ENCODE measurements at places on chromosomes 2 and 18.

DNA sequence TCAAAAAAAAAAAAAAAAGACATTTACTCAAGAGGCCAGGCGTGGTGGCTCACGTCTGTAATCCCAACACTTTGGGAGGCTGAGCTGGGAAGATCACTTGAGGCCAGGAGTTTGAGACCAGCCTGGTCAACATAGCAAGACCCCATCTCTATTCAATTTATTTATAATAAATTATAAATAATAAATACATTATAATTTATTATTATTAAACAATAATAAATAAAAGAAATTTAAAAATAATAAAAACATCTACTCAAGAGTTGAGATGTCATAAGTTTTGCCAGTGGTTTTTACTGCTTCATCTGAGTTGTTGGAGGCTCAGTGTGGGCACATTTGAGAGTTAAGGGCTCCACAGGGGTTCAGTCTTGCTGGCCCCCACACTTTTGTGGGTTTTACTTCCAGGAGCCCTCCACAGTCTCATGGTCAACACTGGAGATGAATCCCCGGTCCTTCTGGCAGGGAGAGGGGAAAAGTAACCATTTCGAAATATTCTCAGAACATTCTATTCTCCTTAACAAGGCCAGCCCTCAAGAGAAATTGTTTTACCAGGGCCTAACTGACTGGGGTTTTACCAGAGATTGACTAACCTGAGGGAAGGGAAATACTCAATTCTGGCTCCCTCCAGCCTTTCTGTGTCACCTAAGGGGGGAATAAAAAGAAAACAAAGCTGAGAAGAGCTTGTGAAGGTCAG, 51.6 kb upstream of the NCOA1 start:
- no peak for DNase-seq

GRCh38 chr2:58054264-58054663, 7.7 kb downstream of the VRK2 start:
- no peak for DNase-seq

DNA sequence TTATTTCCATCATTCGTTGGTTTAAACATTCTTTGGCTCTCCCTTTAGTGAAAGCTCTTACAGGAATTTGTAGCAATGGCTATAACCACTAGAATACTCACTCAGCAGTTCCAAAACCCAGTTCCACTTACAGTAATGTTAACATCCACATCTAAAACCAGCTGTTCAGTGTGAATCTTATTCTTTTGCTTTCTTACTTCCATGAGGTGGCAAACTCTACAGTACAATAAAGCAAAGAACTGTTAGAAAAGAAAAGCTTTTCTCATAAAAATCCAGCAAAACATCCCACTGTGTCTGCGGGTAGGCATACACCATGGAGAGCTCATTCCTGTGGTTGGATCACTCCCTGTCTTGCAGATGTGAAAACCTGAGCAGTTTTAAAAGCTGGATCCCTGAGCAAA, 147.1 kb downstream of the ARHGAP28 start:
- no peak for DNase-seq

GRCh38 chr2:63438181-63438580, 150.1 kb downstream of the WDPCP start:
- DNase-seq, result no peak

- no peak for DNase-seq
These were observed 1994.5 kb upstream of the PIK3C3 start for GRCh38 chr18:39960550-39960949.

DNA sequence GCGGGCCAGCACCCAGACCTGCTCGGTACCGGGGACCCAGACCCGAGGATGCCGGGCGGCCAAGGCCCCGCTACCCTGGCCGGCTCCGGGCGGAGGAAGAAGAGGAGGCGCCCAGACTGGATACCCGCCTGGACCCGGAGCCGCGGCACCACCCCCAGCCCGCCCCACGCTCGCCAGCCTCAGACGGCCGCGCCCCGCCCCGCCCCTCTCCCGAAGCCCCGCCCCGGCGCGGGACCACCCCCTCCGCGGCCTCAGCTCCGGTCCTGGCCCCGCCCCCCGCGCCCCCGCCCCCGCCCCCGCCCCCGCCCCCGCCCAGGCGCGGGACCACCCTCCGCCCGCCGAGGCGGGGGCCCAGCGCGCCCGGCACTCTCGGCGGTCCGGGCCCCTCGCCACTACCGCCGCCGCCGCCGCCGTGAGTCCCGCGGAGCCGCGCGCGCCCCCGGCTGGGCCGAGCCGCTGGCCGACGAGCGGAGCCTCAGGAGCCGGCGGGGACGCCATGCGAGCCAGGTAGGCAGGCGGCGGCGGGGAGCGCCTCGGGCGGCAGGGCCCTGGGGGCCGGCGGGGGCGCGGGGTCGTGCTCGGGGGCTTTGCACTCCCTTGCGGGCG, at the start of gene SH3BP4:
TSS of gene SH3BP4 (plus strand) at position 354 of the 606 bp plus-strand sequence. CDS start 82,986 bp downstream, outside the sequence.
- DNase-seq, result peak; percentile 87

- DNase-seq, result no peak
These were observed 8.8 kb downstream of the COLEC11 start for GRCh38 chr2:3603536-3604206.

- DNase-seq, result peak; percentile 78
These were observed 129.7 kb downstream of the MYCN start for GRCh38 chr2:16069933-16070647.

DNA sequence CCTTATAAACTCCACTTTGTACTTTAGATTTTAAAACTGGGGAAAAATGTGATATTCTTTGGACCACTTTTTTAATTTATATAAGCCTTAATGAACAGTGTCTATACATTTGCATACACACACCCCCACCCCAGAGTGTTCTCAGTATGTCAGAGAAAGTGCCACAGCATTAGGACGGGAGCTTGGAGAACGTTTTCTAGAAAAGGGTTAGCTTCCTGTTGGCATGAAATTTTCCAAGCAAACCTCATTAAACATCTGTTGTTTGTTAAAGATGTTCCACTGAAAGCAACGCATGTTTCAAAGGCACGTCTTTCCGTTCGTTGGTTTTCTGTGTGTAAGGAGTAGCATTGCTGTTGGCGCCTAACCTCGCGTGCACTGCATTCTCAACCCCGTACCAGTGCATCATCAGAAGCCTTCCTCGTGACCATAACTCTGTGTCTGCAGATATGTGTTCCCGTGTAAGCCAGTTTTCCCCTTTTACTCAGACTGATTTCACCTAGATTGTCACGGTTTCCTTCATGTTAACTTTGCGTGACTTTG, 228.5 kb downstream of the ALPK2 start:
- DNase-seq, result no peak

DNA sequence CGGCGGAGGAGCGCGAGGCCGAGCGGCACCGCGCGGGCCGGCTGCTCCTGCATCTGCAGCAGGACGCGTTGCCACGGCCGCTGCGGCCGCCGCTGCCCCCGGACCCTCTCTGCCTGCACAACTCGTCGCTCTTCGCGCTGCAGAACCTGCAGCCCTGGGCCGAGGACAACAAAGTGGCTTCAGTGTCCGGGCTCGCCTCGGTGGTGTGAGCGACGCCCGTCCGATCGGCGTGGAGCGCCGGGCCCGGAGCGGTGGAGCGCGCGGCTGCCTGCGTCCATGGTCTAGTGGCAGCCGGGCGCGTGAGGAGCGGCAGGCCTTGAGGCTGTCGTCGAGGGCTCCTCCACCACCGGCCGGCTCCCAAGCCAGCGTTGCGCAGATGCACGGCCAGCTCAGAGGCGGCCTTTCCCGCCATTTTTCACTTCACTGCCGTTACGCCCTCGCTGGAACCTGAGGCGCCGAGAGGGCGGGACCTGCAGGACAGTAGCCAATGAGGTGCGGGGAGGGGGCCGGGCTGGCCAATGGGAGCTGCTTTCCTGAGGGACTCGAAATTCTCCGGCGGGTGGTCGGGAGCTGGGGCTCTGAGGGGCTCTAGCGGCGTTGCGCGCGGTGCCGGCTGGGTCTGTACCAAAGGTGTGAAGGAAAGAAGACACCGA, 1.9 kb downstream of the TLX2 start:
- DNase-seq, result peak; percentile 87

GRCh38 chr18:44853430-44853829, 172.7 kb downstream of the SETBP1 start:
- no peak for DNase-seq

DNA sequence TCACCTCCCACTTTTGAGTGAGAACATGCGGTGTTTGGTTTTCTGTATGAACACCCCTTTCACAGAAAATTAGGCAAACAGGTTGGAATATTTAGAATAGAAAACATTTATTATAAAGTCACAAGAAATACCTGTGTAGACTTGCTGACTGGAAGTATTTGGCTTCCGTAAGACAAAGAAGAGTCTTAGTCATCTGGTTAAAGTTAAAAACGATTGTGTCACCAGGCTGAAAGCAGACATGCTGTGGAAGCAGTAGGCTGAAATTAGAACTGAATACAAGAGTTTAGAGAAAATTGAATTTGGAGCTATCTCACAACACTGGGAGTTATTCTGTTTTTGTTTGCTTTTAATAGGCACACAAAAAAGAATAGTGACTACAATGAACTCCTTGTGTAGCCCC, 16.2 kb upstream of the CLASP1 start:
- no peak for DNase-seq

DNA sequence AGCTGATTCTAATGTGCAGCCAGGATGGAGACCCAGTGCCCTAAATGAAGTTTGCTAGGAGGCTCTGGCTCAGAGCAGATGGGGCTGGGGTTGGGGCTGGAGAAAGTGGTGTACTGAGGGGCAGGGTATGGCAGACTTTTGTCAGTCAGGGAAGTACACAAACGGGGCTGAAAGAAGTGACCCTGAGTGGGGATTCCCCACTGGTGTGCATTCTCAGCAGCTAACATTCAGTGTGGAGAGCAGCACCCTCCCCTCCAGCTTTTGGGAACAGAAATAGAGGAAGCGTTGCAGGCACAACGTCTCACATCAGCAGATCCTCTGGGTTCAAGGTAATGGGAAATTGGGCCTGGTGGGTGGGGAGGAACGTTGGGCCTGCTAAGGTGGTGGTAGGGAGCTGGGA, 89.1 kb upstream of the GCFC2 start:
- DNase-seq, result no peak

DNA sequence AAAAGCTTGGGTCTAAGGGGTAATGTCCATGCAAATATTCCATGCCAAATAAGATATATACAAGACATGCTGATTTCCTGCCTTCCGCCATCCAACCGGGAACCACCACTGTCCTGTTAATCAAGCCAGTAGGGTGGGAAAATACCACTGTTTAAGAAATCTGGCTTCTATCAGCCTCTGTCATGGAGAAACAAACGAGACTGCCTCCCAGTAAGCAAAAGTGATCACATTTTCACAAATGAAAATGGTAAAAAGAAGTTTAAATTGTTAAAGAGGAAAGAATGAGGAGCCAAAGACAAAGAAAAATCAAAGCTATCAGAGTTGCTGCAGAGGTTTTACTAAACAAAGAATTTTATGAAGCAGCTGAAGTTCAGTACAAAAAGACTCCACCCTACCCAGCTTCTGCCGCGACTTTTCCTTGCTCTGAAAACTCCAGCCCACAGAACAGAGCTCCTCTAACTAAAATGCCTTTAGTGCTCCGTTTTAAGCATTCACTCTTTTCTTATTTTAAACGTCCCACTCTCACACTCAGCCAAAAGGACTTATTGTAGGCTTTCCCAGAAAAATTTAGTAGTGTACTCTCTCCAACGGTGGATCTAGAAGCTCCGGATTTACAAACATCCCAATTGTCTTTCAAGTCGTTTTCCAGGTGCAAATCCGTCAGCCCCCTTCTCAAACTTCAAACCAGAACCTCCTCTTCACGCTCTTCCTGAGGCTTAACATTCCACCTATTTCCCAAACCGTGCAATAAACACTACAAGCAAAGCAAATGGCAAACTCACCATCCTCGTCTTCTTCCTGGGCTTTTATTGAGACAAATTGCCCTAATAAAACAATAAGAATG, 613 bp downstream of the COL5A2 start:
- DNase-seq, result no peak

- DNase-seq, result no peak
These were observed 834.4 kb upstream of the SLC39A10 start for GRCh38 chr2:194822657-194823056.

DNA sequence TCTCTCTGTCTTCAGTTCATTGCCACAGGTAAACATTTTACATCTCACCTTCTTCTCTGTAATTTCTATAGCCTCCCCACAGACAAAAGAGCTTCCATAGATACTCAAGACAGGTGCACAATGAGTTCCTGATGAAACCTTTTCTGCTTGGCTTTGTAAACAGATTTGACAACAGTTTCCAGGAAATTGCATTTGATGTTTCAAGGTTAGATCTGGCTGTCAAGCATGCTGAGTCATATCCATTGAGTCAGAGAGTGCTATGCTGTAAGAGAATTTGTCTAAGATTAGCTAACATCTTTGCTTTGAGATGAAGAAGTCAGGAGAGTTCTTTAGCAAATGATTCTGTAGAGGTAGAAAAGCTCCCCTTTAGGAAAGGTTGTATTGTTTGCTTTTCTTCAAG, 40.6 kb upstream of the MAP2 start:
- peak; percentile 92 for DNase-seq

DNA sequence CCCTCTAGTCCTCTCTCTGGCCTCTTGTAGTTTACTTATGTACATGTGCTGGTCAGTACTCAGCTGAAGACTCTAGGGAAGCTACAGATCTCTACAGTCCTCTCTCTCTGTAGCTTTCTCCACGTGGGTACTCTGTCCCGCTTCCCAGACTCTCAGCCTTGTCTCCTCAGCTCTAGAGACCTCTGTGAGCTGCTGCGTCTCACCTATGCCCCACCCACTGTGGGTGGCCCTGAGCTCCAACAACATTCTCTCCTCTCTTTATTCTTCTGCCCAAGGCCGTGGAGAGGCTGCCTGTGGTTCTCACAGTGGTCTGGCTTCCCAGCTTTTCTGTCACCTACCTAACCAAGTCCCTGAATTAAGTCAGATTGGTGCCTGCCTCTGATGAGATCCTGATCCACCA, 33.4 kb downstream of the MFSD6 start:
- DNase-seq, result no peak

GRCh38 chr2:25044990-25045389, 3.1 kb downstream of the EFR3B start:
- no peak for DNase-seq

GRCh38 chr2:74441690-74442482, at the start of gene RTKN:
TSS of gene RTKN (minus strand) at chr2:74441937. CDS start at chr2:74441816, 121 bp downstream.
- peak; percentile 93 for DNase-seq

DNA sequence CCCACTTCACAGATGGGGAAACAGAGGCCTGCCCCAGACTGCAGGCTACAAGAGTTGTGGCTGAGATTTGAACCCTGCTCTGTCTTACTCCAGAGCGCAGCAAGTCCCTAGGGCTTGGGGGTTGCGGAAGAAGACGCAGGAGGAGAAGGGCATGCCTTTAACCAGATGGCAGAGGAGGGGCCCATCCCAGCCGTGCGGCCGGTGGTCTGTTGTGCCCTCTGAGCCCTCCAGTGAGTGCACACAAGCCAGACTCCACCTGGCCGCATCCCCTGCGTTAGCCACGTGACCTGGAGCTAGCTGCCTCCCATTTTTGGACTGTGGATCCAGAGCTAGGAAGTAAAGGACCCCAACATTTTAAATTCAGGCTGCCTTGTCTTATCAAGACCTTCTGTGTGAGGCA, 2.8 kb downstream of the KCNIP3 start:
- DNase-seq, result peak; percentile 51

GRCh38 chr2:157627594-157628476, 829 bp downstream of the ACVR1C start:
- DNase-seq, result peak; percentile 70

Data from DMS53 (cell line).